ENCODE measurements at places on chromosomes 5 and 9.

DNA sequence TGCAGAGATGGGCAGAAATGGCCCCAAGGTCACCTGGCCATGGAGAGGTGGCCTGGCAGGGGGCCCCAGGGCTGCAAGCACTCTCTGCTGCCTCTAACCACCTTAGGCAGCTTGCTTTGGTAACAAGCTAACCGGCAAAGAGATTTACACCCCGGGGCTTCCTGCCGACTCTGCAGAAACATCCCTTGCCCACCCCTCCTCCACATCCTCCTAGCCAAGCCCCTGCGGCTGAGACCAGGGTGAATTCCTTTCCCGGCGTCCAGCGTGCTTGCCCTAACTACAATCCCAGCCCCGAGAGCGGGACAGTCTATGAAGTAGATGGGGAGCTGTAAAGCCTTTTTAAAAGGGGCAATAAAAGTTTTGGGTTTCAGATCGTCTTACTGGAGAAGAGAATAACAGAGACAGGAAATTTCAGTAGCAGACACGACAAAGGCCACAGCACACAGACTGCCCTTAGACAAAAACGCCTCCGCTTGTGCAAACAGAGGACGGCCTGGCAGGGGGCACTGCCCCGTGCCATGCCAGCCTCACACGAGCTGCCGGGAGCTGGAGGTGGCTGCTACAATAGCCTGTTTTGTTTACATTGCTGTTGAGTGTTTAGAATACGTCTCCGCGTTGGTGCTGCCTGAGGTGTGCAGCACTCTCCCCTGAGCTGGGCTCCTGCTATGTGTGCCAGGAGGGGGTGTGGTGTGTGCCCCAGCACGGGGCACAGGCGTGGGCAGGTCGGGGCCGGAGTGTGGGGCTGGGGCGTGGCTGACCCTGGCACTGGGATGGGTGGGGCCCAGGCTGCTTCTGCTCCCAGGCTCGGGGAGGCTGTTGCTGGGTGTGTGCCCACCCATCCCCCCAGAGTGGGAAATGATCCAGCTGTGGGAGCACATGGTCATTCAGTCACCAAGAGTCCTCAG is 15.3 kb downstream of the MYMK start:
- H3K27ac ChIP-seq: peak overlapping the region; percentile 1
- peaks cover 11% of the 10 kb centered on the region for H3K4me1 ChIP-seq
- DNase-seq: no peak
- H3K36me3 ChIP-seq: no peaks in the 10 kb centered on the region
- no peaks in the 10 kb centered on the region for H3K27me3 ChIP-seq
- H3K4me3 ChIP-seq: peak overlapping the region; percentile 2

GRCh38 chr9:124499216-124499615 is 8.0 kb downstream of the NR5A1 start:
- no peak for DNase-seq
- H3K4me3 ChIP-seq: no peak overlapping the region
- peaks cover 8% of the 10 kb centered on the region for H3K27me3 ChIP-seq
- no peaks in the 10 kb centered on the region for H3K36me3 ChIP-seq
- H3K27ac ChIP-seq: no peak overlapping the region

- no peaks in the 10 kb centered on the region for H3K27me3 ChIP-seq
- no peaks in the 10 kb centered on the region for H3K4me1 ChIP-seq
- DNase-seq: no peak
- H3K4me3 ChIP-seq: no peak overlapping the region
Observed at GRCh38 chr5:127590156-127590722, 58.6 kb upstream of the CTXN3 start.

DNA sequence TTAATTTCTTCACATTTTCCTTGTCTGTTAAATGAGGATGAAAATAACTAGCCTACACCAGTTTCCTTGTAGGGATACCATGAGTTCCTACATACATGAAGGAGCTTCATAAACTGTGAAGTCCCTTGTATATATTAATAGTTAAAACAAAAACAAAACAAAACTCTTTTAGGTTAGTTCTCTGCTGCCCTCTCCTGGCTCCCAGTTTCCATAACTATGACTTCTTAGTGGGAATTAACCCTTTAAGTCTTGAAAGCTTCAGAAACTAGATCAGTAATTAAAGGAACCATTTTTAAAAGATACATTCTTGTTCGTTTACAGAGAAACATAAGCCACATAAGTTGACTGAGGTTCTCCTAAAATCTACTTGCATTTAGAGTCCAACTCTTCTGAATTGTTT is 500.0 kb upstream of the C9orf72 start:
- H3K36me3 ChIP-seq: no peaks in the 10 kb centered on the region
- H3K4me1 ChIP-seq: no peaks in the 10 kb centered on the region
- DNase-seq: no peak
- H3K27me3 ChIP-seq: no peaks in the 10 kb centered on the region

GRCh38 chr5:123088031-123088805 is 823 bp upstream of the PRDM6 start:
- no peaks in the 10 kb centered on the region for H3K4me1 ChIP-seq
- H3K27me3 ChIP-seq: peaks cover 31% of the 10 kb centered on the region
- H3K36me3 ChIP-seq: no peaks in the 10 kb centered on the region
- DNase-seq: no peak
- no peak overlapping the region for H3K4me3 ChIP-seq
- no peak overlapping the region for H3K27ac ChIP-seq

DNA sequence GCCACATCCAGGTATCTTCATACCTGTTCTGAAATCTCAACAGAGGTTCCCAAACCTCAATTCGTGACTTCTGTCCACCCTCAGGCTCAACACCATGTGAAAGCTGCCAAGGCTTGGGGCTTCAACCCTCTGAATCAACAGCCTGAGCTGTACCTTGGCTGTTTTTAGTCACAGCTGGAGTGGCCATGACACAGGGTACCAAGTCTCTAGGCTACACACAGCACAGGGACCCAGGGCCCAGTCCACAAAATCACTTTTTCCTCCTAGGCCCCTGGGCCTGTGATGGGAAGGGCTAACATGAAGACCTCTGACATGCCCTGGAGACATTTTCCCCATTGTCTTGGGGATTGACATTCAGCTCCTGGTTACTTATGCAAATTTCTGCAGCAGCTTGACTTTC is 464.9 kb downstream of the ELAVL2 start:
- no peak for DNase-seq
- no peak overlapping the region for H3K27ac ChIP-seq
- H3K27me3 ChIP-seq: no peaks in the 10 kb centered on the region
- H3K36me3 ChIP-seq: no peaks in the 10 kb centered on the region
- no peak overlapping the region for H3K4me3 ChIP-seq
- no peaks in the 10 kb centered on the region for H3K4me1 ChIP-seq

- DNase-seq: no peak
- H3K27me3 ChIP-seq: peaks cover 3% of the 10 kb centered on the region
- no peaks in the 10 kb centered on the region for H3K4me1 ChIP-seq
- H3K4me3 ChIP-seq: no peak overlapping the region
- no peaks in the 10 kb centered on the region for H3K36me3 ChIP-seq
Observed at GRCh38 chr5:1734271-1734907, 65.2 kb downstream of the MRPL36 start.

GRCh38 chr5:131514316-131515283 is 120.4 kb downstream of the RAPGEF6 start:
- peak overlapping the region; percentile 41 for H3K4me3 ChIP-seq
- no peaks in the 10 kb centered on the region for H3K27me3 ChIP-seq
- H3K27ac ChIP-seq: peak overlapping the region; percentile 69

GRCh38 chr5:39138892-39139291 is 64.7 kb upstream of the RICTOR start:
- H3K4me1 ChIP-seq: peaks cover 3% of the 10 kb centered on the region
- no peak overlapping the region for H3K4me3 ChIP-seq
- peaks cover 83% of the 10 kb centered on the region for H3K36me3 ChIP-seq
- H3K27me3 ChIP-seq: no peaks in the 10 kb centered on the region

DNA sequence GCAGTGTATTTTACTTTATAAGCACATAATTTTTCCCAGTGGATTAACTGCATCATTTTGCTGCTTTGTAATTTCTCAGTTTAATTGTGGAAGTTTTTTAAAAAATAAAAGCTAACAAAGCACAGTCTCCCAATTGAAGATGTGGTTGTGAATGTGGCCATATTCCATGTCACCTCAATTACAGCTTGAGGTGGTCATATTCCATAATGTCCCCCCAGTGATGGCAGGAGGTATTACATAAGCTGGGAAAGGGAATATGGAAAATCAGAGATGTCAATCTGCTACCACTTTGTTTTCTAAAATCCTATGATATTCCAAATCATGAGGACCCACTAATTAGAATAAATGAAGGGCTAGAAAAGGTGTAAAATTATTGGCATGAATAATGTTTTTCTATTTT is 1672.0 kb upstream of the CDH9 start:
- H3K4me1 ChIP-seq: no peaks in the 10 kb centered on the region
- no peaks in the 10 kb centered on the region for H3K36me3 ChIP-seq
- no peak overlapping the region for H3K4me3 ChIP-seq
- H3K27me3 ChIP-seq: no peaks in the 10 kb centered on the region
- DNase-seq: no peak

GRCh38 chr9:125889112-125889475 is 141.9 kb downstream of the PBX3 start:
- no peaks in the 10 kb centered on the region for H3K36me3 ChIP-seq
- no peak for DNase-seq
- no peak overlapping the region for H3K27ac ChIP-seq
- H3K27me3 ChIP-seq: peaks cover 5% of the 10 kb centered on the region
- peak overlapping the region; percentile 43 for H3K4me3 ChIP-seq

- H3K4me3 ChIP-seq: no peak overlapping the region
- no peaks in the 10 kb centered on the region for H3K36me3 ChIP-seq
- no peak for DNase-seq
- no peaks in the 10 kb centered on the region for H3K27me3 ChIP-seq
Observed at GRCh38 chr9:94663140-94663539, 23.8 kb upstream of the FBP1 start.

DNA sequence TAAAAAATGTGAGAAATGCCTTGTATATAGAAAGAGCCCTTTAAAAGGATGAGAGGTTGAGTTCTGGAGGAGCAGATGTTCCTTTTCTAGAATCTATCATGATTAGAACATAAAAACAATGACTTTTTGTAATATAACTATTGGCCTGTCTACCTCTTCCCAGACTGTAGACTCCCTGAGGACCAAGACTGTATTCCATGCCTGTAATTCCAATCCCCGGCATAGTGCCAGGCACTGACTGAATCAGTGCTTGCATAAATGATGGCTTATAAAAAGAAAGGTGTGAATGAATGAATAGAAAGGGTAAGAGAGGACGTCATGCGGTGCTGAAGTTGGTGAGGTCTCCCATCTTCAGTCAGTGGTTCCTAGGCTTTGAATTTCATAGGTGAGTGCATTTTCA is 92.6 kb upstream of the GDNF start:
- no peak overlapping the region for H3K27ac ChIP-seq
- no peaks in the 10 kb centered on the region for H3K4me1 ChIP-seq

DNA sequence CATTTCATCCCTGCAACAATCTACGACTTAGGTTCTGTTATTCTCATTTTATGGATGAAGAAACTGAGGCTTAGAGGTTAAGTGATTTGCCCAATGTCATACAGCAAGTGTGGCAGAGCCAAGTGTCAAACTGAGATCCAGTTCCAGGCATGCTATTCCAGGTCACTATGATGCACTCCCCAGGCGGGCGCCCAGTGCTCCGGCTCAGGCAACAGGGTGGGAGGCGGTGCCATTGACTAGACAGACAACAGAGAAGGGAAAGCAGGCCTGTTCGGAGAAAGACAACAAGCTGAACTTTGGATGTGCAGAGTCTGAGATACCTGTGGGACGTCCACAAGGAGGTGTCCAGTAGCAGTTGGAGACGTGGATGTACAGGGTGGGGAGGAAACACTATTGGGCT is 10.8 kb upstream of the DDX41 start:
- H3K27ac ChIP-seq: no peak overlapping the region
- H3K4me3 ChIP-seq: no peak overlapping the region
- no peaks in the 10 kb centered on the region for H3K27me3 ChIP-seq
- DNase-seq: no peak
- H3K4me1 ChIP-seq: no peaks in the 10 kb centered on the region
- H3K36me3 ChIP-seq: peaks cover 58% of the 10 kb centered on the region

DNA sequence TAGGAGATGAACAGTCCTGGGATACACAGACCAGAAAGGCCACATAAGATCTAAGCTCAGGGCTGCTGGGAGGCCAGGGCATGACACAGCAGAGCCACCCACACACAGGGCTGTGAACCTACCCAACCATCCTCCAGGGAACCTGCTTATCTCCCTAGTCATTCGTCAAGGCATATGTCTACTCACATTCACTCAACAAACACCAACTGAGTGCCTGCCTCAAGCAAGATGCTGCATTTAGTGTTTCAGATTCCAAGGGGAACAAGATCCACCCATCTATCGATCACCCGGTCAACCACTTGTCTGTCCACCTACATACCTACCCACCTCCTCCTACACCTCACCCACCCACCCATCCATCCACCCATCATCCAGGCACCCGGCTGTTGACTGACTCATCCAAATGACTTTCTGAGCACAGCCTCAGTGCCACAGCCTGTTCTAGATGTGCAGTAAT is 1.9 kb downstream of the DPM2 start:
- H3K4me3 ChIP-seq: no peak overlapping the region
- no peak for DNase-seq
- H3K27ac ChIP-seq: no peak overlapping the region
- H3K36me3 ChIP-seq: peaks cover 6% of the 10 kb centered on the region
- no peaks in the 10 kb centered on the region for H3K27me3 ChIP-seq
- H3K4me1 ChIP-seq: peaks cover 33% of the 10 kb centered on the region

DNA sequence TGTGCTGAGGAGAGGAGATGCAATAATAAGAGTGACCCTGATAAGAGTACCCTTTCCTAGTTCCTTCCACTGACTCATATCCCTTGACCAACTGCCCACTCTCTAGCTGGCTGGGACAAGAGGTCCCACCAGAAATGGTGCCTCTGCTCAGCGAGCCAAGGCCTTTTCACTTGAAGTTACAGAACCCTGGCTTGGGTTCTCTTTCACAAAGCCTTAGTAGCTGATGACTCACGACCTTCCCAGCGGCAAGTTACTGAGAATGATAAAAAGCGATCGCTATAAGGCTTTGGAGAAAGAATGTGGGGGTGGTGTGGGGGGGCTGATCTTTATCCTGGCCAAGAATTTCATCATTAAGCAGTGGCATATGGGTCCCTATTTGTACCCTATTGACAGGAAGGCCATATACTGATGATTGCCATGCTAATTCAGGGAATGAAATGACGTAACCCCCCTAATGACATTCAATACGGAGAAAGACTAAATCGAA is 90.3 kb downstream of the FBXO38 start:
- H3K4me1 ChIP-seq: no peaks in the 10 kb centered on the region
- H3K4me3 ChIP-seq: no peak overlapping the region
- no peak for DNase-seq
- no peak overlapping the region for H3K27ac ChIP-seq
- H3K27me3 ChIP-seq: no peaks in the 10 kb centered on the region

DNA sequence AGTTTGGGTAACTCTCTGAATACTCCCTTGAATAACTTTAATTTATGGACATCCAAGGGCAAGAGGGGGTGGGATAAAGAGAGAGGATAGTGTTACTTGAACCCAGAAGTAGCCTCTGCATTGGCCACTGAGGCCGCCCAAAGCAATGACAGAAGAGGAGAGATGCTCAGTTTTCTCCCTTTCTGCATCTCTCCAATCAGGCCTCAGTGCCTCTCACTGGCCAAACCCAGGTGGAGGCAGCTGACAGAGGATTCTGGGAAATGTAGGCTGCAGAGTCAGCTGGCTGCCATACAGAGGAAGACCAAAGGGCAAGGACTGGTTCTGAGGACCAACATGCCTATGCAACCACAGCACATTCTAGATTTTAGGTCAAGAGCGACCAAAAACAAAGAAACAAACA is 719.4 kb downstream of the MAT2B start:
- no peak overlapping the region for H3K27ac ChIP-seq
- H3K36me3 ChIP-seq: no peaks in the 10 kb centered on the region
- H3K27me3 ChIP-seq: no peaks in the 10 kb centered on the region
- no peak for DNase-seq

GRCh38 chr9:137171149-137171900 is 531 bp downstream of the TMEM210 start:
- no peak for DNase-seq
- H3K4me1 ChIP-seq: peaks cover 19% of the 10 kb centered on the region
- H3K27me3 ChIP-seq: peaks cover 50% of the 10 kb centered on the region
- no peaks in the 10 kb centered on the region for H3K36me3 ChIP-seq
- no peak overlapping the region for H3K4me3 ChIP-seq
